ENCODE measurements at places on chromosomes 7 and 10. TPM values are rescaled to one million over a fixed set of nuclear protein-coding genes. Genes with fewer than 3 reads are reported as not detected.

GRCh38 chr7:137360087-137360679 lies 16.6 kb upstream of the PTN start:
- no peak for DNase-seq

DNA sequence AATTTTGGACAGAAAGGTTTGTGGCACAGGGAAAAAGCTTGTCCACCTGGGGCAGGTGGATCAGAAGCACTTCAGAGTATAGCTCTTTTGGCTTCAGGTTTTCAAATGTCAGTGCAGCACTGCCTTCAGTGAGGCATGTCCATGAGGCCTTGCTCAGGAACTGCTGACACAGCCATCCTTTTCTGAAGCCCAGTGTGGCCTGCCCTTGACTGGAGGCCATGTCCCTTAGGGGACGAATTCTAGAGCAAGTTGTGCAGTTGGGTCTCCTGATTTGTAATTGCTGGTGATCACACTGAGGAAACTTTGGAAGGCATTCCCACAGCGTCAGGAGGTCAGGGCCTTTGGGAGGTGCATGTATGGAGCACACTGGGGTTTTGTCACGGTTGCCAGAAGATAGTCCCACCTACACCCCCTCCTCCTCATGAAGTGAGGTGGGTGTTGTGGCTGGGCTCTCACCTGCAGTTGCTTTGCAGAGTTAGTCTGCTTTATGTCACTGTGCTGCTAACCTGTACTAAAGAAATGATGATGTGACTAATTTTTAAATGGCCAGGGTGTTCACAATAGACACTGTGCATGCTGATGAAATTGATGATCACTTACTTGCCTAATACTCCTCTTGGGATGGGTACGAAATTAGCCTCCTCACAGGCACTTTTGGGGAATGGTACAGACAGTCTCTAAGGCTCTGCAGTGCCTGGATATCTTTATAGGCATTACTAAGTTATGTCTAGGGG lies 41.7 kb downstream of the OGDH start:
- no peak for DNase-seq

The ZNF107 gene
- 4.5 TPM for total RNA-seq

The FAM25A gene
- total RNA-seq = not detected

The EGFR gene
- 88.5 TPM for total RNA-seq

The FXYD4 gene
- total RNA-seq = not detected

Measured in omental fat pad (tissue), 4 donors.